Activated CD4-positive, alpha-beta memory T cell treated with anti-CD3 and anti-CD28 coated beads, Interleukin-2, amount 10 ng/mL, durations not matched to agents 7 days and 5 days (primary cell): ENCODE measurements at places on chromosomes 6 and 20.

DNA sequence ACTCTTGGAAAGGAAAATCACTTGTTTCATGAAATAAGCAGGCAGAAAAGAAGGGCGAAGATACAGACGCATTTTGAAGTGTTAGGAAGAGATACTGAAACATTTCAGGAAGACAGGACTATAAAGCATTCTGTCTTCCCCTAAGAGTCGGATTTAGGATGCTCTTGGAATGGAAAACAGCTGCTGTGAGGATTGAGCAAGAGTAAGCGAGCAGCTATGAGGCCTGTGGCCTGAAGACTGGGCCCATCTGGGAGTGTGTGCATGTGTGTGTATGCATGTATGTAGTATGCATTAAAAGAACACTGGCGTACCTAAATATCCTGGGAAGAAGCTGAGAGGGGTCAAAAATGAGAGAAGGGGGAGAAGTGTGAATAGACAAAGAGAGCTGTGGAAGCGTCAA is 83.6 kb downstream of the SIM1 start:
- no peak for DNase-seq

GRCh38 chr6:104639668-104640067 is 220.1 kb downstream of the HACE1 start:
- no peak for DNase-seq

- no peak for DNase-seq
Measured at GRCh38 chr20:21396599-21397340, 556 bp downstream of the NKX2-4 start.

GRCh38 chr20:35279040-35279439 is 1.1 kb upstream of the MMP24OS start:
- no peak for DNase-seq

- DNase-seq: no peak
Measured at GRCh38 chr6:165746331-165746730, 83.3 kb upstream of the PDE10A start.

GRCh38 chr6:134997133-134997995 is 47.5 kb upstream of the ALDH8A1 start:
- no peak for DNase-seq

DNA sequence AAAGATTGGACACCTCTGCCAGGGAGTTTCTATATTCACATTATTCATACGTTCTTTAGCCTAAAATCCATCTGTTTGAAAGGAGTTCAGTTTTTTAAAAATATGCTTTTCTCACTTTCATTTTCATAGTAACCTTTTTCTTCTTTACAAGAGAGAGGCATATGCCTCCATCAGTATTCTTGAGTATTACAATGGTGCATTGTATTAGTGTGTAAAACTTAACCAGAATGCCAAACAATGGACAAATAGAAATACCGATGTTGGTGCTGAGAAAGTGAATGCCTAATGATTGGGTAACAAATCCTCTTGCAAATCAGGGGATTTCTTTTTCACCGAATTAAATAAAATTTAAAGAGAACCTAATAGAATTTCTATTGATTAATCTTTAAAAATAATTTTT is 163.2 kb upstream of the LAMA2 start:
- no peak for DNase-seq

GRCh38 chr20:45867819-45868176 is 10.4 kb downstream of the ZSWIM3 start:
- no peak for DNase-seq

GRCh38 chr6:27133281-27134227 is 113.9 kb upstream of the PRSS16 start:
- DNase-seq: peak; percentile 87

GRCh38 chr6:142684371-142684770 is 260.6 kb downstream of the HIVEP2 start:
- no peak for DNase-seq

DNA sequence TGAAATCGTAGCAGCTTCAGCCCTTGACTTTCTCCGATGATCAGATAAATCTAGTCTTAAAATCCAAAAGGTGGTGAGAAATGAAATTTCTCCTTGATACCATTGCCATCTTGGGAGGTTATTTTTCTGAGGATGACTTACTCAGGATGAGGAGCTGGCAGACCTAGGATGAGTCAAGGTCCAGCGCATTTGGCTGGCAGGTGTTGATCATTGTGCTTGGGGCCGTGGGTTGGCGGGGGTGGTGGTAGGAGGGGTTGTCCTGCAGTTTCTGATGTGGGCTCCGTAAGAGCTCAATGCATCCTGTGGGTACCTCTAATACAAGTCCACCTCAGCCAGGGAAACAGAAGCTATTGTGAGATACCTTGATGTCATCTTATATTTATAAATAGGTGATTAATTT is 148.3 kb upstream of the SCGN start:
- DNase-seq: no peak

DNA sequence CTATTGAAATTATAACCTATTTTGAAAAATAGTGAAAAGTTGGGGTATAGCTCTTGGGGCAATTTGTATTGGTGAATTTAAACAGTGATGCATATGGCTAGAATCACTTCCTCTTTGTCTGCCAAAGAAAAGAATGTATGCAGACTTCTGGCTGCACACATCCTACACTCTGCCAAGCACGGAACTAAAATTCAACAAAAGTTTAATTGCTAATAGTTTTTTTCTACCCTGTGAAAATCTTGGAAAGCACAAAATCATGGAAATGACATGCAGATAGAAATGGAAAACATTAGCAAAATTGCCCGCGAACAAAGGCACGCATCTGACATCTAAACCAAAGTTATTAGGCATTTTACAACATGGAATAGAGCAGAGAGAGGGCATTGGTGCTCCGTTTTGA is 106.4 kb upstream of the PDE10A start:
- no peak for DNase-seq

DNA sequence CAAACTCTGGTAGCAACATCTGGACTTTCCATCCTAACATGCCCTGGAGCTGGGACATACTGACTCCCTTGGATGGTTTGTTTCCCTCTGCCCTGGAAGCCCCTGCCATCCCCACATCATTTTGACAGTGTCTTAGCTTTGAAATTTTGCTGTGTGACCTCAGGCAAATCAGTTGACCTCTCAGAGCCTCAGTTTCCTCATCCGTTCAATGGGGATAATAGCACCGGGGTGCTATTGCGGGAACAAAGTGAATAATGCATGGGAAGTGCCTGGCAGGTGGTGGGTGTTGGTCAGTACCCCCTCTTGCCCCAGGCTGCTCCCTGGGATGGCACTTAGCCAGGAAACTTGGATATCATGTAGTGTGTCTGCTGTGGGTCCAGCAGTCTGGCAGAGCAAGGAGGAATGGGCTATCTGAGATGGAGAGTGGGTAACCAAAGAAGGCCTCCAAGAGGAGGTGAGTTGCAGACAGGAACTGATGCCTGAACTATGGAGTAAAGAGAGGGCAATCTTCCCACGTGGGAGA is 88.6 kb downstream of the MRPL14 start:
- no peak for DNase-seq

GRCh38 chr6:41080621-41081020 is 7.8 kb downstream of the NFYA start:
- peak; percentile 48 for DNase-seq

GRCh38 chr6:38755207-38755606 is 40.1 kb downstream of the DNAH8 start:
- no peak for DNase-seq

- no peak for DNase-seq
Measured at GRCh38 chr6:21395121-21395520, 198.4 kb upstream of the SOX4 start.

- DNase-seq: no peak
Measured at GRCh38 chr20:57482796-57483195, 42.1 kb downstream of the CTCFL start.

- DNase-seq: no peak
Measured at GRCh38 chr6:106527979-106528378, 101.3 kb downstream of the RTN4IP1 start.

GRCh38 chr6:111417181-111417585 is 65.8 kb downstream of the REV3L start:
- DNase-seq: no peak
